ENCODE measurements at places on chromosomes 2 and 18.

GRCh38 chr2:125224830-125225229 lies 1199.7 kb downstream of the CNTNAP5 start:
- no peak for DNase-seq

- no peak for DNase-seq
Measured at GRCh38 chr2:96267159-96267971, 1.3 kb downstream of the CIAO1 start.

DNA sequence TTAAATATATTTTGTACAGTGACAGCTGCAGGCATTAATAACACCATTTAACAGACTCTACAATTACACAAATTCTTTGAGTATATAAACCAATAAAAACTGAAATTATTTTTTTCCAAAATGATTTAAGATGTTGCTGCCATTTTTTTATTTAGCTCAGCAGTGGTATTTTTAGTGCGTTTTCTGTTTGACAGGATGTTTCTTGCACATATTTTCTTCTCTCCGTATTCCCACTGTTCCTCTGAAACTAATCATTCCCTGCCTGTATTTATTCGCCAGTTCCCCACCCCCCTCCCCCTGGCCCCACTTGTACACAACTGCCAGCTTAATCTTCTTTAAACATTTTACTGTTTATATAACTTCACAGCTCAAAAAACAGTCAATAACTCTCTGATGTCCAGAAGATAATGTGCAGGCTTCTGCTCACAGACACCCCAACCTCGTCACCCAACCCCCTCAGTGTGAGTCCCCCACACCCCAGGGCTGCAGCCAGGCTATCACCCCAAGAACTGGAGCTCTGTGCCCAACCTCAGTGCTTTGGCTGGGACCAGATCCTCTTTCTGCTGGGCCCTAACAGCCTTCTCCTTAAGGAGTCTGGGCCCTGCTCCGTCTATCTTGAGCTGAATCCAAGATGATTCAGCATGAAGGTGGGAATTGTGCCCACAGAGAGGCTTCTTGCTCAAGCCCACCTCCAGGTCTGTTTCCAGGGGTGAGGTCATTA lies 41.6 kb upstream of the MAP4K4 start:
- no peak for DNase-seq

DNA sequence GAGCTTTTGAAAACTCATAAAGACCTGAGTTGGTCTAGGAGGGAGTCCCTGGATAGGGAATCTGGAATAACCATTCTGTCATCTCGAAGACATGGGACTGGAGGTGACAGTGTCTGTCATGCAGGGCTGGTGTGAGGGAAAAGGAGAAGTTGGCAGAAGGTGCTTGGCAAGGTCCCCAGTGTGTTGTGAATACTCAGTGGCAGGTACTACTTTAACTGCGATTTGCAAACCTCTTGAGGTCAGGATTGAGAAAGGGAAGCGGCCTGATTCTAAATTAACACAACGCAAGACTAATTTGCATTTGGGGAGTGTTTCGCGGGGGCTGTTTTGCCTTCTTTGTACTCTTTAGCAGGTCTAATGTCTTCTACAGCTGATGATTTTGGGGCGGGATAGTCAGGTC lies 77.0 kb upstream of the TMEM200C start:
- DNase-seq: no peak

DNA sequence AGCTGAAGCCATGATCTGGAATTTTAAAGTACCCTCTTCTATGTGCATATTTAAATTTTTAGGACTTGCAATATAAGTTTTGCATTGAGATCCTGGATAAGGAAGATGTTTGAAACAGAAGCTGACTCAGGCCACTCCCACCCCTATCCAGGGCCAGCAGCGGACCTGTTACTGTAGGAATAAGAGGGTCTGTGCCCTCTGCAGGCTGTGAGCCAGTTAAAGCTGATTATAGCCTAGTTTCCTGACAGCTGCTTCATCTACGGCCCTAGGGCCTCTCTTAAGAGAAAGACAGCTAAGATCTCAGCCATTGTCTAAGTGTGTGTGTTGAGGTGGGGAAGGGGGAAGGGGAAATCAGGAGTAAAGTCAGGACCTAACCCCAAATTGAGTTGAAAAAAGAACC lies 234.0 kb downstream of the HAUS1 start:
- no peak for DNase-seq

- no peak for DNase-seq
Measured at GRCh38 chr2:161571051-161571429, 53.2 kb upstream of the SLC4A10 start.
